ENCODE measurements at places on chromosomes 11 and 22.

- ATAC-seq, result no peak
Observed at GRCh38 chr11:111765320-111765983, 737 bp downstream of the PPP2R1B start.

DNA sequence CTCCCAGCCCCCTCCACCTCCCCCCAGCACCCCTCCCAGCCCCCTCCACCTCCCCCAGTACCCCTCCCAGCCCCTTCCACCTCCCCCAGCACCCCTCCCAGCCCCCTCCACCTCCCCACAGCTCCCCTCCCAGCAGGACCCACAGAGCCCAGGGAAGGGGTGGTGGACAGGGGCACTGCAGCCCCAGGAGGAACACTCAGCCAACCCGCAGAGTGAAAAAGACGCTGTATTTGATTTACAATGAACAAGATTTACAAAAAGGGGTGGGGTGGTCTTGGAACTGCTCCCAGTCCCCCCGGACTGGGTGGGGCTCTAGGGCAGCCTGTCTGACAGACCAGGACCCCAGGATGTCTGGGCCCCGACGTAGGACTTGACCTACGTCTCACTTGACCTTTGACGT, 4.6 kb upstream of the MAPK11 start:
- no peak for ATAC-seq

DNA sequence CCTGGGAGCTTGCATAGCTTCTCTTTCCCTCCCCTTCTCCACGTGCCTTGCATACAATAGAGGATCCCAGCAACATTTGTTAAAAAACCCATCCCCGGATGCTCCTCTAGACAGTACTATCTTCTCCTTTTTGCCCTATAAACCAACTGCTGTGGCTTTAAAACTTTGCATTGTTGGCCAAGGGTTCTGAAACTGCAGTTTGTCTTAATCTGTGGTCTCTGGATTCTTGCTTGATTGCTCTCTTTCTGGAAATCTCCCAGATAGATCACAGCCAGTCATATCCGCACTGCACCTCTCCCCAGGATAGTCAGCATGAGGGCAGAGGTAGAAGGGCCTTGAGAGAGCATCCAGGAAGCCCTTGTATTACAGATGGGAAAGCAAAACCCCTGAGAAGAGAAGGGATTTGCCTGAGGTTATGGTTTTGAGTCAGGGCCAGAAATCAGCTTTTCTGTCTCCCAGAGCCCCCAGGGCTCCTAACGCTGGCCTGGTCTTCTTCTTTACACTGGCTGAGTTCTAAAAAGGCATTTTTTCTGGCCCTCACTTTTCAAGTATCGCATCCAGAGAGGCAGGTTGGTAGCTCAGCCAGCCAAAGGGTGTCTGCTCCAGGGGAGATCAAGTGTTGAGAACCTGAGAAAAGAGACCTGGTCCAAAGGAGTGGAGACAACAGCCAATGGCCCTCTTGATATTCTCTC, 70.6 kb downstream of the ADM start:
- ATAC-seq, result no peak

GRCh38 chr11:122096272-122097112, 19.5 kb downstream of the BLID start:
- no peak for ATAC-seq

DNA sequence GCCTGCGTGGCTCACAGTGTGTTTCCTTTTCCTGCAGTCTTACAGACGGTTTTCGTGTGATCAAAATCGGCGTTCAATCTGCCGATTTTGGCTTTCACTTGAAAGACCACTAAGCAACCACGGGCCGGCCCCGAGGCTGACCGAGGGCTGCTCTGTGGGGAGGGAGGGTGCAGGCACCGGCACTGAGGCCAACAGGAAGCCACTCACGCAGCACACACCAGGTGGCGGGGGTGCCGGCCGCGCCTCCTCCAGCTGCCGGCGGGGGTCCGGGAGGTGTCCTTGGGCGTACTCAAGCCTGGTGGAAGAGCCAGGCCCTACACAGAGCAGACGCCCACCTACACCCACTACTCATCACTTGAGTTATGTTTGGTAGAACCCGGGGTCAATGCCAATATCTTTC, 14.3 kb downstream of the TOLLIP start:
- ATAC-seq, result no peak

DNA sequence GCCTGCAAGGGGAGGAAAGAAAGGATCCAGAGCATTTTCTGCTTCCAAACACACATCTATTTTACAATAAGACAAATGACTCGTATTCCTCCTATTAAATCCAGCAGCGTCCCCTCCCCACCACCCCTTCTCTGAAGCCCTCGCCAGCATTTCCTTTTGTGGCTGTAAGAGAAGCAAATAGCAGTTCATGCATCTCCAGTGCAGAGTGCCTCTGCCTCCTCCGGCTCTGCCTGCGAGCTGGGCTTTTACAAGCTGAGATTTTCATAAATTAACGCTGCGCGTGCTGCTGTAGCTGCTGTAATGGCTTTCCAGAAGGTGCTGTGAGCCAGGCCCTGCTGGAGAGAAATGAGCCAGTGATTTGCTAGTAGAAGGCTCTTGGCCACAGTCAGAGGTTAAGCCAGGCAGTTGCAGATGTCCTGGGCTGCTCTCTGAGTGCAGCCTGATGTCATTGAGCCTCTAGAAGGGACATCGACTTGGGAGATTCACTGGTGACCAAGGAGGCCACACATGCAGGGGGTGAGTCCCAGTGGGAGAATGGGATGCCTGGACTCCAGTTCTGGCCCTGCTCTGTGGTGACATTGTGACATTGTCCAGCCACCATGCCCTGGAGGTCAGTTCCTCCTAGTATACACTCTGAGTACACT, 134.5 kb upstream of the NAV2 start:
- no peak for ATAC-seq

- ATAC-seq, result peak; percentile 2
Observed at GRCh38 chr22:21866833-21867527, 465 bp downstream of the MAPK1 start.

GRCh38 chr22:39405346-39406085, 5.9 kb downstream of the TAB1 start:
- ATAC-seq, result no peak

DNA sequence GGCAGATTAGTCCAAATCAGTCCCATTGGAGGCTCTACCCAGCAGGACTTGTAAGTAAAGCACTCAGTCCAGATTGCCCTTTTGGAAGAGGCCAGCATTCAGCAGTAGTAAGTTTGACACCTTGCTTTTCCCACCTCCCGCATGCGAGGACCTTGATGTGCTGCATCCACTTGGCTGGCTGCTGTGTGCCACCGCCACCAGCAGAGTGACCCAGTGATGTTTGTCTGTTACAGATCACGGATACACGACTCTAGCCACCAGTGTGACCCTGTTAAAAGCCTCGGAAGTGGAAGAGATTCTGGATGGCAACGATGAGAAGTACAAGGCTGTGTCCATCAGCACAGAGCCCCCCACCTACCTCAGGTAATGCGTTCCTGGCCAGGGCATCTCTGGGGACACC, 6.6 kb downstream of the SMARCB1 start:
- no peak for ATAC-seq

DNA sequence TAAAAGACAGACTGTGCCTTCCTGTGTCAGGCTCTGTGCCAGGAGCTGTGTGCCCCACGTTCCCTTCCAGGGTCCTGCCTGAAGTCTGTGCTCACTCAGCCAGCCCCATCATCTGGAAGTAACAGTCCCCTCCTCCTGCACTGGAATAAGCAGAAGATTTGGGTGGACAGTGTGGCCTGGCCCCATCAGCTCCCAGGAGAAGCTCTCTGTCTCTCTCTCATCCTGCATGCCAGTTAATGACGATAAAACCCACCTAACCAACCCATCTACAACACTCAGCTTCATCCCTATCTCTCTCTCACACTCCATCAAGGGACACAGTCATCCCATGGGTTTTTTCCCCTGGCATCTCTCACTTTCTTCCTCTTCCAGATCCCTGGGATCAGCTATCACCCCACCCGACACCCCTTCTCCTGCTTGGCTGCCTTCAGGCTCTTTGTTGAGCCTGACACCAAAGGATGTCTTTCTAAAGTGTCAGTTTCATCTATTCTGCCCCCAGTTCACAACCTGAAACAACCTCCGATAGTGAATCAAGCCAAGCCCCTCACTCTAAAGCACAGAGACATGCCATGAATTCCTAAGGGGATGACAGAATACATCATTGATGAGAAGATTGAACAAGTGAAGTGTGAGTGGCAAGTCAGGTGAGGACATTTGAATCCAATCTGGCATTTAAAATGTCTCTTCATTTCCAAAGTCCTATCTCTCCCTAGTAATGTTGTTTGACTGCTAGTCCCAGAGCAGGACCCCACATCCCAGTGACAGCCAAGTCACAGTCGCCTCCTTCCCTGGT, 91.4 kb upstream of the TOP3B start:
- ATAC-seq, result no peak

- no peak for ATAC-seq
Observed at GRCh38 chr11:34640924-34641275, 20.0 kb downstream of the EHF start.

DNA sequence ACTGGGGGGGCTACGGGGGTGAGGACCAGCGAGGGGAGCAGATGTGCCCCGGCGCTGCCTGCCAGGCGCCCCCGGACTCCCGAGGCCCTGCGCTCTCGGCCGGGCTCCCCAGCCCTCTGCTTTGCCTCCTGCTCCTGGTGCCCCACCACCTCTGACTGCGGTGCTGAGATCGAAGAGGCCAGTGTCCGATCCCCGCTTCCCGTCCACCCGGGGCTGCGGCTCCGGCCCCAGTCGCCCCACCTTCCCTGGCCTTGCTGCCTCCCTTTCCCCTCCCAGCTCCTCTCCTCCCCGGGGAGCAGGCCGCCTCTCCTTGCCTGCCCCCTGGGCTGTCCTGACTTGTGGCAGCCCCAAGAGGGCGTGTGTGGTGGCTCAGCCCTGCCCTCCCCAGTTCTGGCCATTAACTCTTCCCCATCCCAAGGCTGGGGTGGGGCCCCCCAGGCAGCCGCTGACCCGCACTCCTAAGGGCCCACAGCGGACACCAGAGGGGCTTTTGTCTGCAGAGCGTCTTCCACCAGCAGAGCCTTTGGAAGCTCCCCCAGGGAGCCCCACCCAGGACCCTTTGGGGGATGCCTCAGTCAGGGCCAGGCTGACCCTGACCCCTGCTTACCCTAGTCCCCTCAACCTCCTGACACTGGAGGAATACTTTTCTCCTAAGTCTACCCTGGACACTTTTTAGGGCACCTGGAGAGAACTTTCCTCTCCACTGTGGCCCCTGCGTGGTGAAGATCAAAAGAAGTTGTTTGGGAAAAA, 16.6 kb downstream of the RTN4RL2 start:
- peak; percentile 60 for ATAC-seq

- no peak for ATAC-seq
Observed at GRCh38 chr22:27431896-27432295, 369.7 kb downstream of the MN1 start.

DNA sequence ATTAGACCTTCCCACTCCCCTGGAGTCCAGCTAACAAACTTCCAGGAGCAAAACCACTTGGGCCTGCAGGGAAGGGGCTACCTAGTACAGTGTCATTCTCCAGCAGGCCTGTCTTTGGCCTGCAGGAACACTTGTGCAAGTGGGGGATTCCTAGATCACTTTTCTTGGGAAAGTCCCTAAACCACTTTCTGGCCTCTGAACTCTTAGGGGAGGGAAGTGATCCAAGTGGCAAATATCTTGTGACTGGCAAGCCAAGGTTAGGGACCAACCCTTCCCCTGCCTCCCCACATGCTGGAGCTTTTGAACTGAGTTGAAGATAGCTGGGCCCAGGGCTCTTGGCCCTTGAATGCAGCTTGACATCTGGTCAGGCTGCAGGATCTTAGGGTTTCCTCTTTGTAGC, 17.2 kb downstream of the PPFIBP2 start:
- no peak for ATAC-seq

- ATAC-seq, result no peak
Observed at GRCh38 chr11:20594274-20595061, 4.9 kb upstream of the SLC6A5 start.

- ATAC-seq, result no peak
Observed at GRCh38 chr11:15937601-15938120, 418.7 kb downstream of the SOX6 start.

GRCh38 chr11:45622861-45623260, 42.6 kb downstream of the CHST1 start:
- no peak for ATAC-seq

- peak; percentile 70 for ATAC-seq
Observed at GRCh38 chr11:74702383-74703007, 28.7 kb downstream of the CHRDL2 start.

- no peak for ATAC-seq
Observed at GRCh38 chr22:43919106-43919973, 4.3 kb upstream of the PNPLA3 start.

DNA sequence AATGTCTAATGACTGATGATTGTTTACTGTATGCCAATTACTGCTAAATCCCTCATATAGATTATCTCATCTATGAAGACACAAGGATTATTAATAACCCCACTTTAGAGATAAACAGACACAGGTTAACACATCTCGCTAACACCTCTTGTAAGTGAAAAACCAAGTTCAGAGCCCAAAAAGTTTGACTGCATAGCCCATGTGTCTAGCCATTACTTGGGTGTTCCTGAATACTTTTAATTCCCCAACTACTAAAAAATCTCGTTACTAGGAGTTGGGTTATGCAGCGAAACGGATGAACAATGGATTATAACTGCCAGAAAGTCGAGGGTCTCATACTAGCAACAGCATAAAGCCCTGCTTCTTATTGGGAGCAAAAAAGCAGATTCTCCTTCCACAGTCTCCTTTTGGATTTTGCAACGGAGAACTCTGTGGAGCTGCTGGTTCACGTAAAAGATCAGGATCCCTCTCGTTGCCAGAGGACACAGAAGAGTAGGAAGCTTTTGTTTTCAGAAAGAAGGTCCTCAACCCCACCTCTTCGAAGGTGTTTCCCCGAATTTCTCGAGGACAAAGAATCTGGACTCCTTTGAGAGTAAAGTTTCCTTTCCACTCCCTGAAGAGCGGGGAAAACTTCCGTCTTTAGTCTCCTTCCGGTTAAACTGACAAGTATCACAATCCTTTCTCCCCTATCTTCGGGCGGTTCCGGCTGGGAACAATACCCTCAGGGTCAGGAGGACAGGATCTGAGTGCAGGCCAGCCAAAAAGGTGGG, 979 bp downstream of the ZBED5 start:
- ATAC-seq, result no peak

DNA sequence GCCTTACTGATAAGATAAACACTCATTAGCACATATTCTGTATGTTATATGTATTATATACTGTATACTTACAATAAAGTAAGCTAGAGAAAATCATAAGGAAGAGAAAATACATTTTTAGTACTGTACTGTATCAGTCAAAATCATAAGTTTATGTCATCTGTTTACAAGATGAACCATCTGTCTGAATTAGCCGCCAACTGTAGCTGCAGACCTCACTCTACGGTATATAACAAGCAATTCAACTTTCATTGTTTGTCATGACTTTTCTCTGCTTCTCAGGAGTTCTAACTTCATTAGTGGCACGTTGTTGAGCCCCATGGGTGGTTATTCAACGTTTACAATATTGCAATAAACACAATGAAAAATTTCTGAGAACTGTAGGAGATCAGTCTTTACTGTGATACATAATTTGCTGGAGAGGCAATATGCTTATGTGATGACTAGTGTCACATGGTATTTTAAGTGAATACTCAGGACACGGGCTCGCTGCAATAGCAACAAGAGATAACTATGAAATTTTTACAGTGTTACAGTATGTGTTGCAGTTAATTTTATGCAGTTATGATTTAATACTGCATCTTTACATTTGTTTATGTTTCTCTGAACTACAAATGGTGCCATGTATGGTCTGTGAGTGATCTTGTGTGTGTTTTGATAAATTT, 132.2 kb upstream of the CTSC start:
- ATAC-seq, result no peak

- ATAC-seq, result no peak
Observed at GRCh38 chr11:120903686-120904085, 120.2 kb upstream of the TBCEL start.

- peak; percentile 90 for ATAC-seq
Observed at GRCh38 chr11:66950112-66950535, 8.1 kb downstream of the PC start.
